Urinary bladder (tissue), 4 donors: ENCODE measurements at places on chromosomes 12 and 14.

DNA sequence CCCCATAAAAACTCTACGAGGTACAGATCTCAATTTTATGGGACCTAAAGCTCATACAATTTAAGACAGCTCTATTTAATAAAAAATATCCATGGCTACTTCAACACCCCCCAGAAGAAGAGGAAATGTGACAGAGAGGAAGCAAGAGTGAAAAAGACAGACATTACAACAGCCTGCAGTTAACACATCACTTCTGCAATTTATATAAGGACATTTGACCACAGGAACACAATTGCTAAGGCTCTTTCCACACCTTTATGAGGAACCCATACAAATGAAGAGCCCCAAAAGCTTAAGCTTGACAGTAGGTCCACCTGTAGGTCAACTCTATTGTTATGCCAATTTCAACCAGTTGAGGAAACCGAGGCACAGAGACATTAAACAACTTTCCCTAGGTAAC, 5.6 kb downstream of the OR10P1 start:
- no peak for DNase-seq

DNA sequence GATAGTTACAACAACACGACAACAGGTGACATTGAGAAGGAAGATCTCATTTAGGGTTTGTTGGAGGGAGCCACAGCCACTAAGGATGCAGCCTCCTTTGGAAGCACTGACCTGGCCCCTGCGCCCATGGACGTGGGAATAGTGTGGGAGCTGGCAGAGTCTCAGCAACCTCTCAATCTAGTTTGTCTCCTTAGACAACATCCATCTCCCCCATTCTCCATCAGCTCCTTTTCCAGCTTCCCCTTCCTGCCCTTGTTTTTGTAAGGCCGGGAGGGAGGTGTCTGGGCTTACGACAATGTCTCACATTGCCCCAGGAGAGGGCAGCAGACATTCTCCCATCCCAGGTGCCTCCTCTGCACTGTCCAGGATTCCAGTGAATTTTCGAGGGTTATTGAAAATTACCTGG, 170.2 kb upstream of the PZP start:
- no peak for DNase-seq

DNA sequence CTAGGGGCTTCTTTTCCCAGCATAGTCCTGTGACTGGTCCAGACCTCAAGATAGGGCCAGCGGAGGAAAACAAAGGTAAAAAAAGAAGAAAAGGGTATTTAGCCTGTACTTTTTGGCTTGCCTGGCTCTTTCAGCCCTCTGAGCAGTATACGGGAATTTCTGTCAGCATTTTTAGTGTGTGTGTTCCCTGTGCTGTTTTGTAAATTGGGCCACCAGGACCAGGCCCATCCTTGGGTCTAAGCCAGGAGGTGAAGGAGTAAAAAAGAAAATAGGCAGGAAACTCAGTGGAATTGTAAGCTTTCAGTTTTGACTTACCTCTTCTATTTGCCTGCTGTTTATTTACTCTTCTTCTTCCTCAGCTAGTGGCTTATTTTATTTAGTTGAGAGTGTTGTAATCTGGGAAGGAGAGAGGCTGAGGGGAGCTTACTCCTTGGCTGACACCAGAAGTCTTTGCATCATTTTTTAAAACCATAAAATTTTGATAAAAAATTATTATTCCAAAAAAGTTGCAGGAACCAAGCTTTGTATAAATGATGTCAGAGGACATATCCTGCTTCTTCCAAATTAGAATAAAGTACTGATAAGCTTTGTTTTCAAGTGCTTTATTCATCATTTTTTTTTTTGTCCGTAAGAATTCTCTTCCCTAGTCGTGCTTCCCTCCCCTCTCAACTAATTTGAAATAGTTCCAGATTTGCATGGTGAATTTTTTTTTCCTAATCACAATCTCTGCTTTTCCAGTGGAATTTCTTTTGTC, 63.7 kb downstream of the DIP2B start:
- DNase-seq: no peak

- no peak for DNase-seq
Measured at GRCh38 chr12:56257491-56258067, 605 bp downstream of the ANKRD52 start.

DNA sequence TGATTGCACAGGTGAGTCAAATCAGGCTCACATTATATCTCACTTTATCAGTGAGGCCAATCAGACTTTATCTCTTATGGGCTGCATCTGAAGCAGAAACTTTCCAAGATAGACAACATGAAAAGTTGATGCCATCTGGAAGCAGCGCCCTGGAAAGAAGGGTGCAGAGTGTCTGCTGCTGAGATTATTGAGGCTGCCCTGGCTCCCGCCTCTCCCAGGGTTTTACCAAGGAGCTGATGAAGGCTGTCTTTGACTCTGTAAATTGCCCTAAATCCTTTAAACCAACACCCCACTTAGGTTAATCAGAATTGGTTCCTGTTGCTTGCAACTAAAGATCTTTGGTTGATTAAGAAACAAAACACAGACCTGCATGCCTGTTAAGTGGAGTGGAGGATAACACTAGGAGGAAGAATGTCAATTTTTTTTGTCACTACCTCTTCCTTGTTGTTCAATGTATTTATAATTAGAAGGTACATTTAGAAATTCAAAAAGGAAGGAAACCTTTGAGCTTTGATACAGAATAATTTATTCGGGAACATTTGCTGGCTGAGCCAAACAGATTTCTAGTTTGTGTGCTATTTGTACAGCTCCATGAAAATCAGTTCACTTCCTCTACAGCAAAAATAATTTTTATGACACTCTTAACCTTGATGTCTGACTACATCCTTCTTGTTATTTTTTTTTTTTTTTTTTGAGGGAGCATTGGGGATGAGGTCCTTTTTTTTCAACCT, 104.1 kb downstream of the VEZT start:
- DNase-seq: no peak

GRCh38 chr12:85363382-85364190, 83.6 kb downstream of the ALX1 start:
- DNase-seq: no peak

DNA sequence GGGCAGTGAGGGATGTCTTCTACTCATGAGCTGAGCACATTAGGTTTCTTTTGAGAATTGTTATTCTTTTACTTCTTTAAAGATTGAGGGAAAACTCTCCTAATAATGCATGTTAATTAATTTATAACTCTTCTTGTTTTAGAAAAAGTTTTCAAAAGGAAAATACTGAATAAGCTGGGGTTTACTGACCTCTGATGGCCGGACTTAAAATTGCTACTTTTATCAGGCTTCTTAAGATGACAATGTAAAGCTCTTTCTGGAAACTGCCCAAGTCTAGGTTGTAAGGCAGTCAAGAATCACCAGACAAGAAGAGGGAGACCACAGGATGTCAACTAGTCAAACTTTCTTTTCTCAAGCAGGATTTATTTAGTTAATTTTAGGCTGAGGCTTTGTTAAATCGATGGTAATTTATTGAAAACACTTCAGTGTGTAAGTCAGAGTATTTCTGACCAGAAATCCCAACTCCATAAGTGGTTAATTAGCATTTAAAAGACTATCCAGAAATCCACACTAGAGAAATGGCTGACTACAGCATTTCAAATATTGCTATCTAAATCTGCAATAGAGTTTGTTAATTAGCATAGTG, 82.1 kb downstream of the AVPR1A start:
- DNase-seq: peak; percentile 33

- DNase-seq: no peak
Measured at GRCh38 chr14:29085546-29085945, 319.0 kb downstream of the FOXG1 start.

DNA sequence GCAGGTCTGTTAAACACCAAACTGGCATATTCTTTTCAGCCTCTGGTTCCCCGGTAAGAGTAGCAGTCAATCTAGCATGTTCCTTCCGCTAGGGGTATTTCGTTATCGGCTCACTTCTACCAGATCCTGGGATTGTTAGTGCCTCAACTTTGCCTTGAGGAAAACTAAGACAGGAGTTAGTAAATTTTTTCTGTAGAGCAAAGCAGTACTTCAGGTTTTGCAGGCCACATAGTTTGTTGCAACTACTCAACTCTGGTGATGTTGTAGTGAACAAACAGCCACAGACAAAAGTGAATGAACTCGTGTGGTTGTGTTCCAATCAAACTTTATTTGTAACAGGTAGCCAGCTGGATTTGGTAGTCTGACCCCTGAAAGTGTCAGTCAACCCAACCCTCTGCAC, 6.3 kb upstream of the CDH24 start:
- no peak for DNase-seq

DNA sequence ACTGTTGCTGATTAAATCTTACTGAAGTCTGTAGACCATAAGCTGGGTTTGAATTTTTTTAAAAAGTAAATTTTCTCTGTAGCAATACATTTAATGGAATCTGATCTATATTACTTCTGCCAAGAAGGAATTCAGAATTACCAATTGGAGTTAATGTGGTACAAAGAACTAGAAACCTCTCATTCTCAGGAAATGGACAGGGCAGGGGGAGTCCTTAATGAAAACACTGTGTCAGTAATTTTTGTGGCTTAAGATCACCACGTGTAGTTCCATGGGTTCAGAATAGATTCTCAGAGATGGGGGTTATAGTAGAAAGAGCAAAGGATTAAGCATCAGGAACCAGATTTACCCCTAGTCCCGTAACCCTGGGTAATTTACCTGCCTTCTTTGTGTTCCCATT, 30.3 kb downstream of the FBXL14 start:
- no peak for DNase-seq

GRCh38 chr12:94265539-94265938, 117.2 kb downstream of the PLXNC1 start:
- DNase-seq: no peak

- no peak for DNase-seq
Measured at GRCh38 chr12:107032266-107032665, 45.3 kb upstream of the MTERF2 start.

GRCh38 chr12:109612975-109613502, 39.4 kb downstream of the MVK start:
- no peak for DNase-seq
